ENCODE measurements at places on chromosomes 16 and 17. TPM values are rescaled to one million over a fixed set of nuclear protein-coding genes. Genes with fewer than 3 reads are reported as not detected.
A peak's percentile ranks its signal among the peaks of the same experiment; 100 is the strongest.

Gene ELMO3
- total RNA-seq = 1.0 TPM

GRCh38 chr16:66144641-66145040 is 221.8 kb upstream of the CDH5 start:
- DNase-seq = no peak

DNA sequence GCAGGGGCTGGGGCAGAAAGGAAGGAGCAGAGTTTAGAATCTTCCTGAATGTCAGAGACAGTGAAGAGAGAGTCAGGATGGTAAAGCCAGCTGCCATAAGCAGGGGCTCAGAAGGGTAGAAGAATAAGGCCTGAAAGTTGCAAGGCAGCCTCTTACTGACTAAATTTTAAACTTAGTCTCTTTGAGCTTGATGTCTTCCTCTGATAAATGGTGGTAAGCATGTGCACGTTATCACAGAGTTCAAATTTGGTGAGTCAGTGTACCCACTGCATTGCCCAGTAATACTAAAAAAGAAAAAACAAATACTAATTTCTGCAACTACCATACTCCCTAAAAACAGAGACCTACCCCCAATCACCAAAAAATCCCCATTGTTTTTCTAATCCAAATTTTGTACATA is 45.2 kb downstream of the SIAH1 start:
- no peak for DNase-seq

DNA sequence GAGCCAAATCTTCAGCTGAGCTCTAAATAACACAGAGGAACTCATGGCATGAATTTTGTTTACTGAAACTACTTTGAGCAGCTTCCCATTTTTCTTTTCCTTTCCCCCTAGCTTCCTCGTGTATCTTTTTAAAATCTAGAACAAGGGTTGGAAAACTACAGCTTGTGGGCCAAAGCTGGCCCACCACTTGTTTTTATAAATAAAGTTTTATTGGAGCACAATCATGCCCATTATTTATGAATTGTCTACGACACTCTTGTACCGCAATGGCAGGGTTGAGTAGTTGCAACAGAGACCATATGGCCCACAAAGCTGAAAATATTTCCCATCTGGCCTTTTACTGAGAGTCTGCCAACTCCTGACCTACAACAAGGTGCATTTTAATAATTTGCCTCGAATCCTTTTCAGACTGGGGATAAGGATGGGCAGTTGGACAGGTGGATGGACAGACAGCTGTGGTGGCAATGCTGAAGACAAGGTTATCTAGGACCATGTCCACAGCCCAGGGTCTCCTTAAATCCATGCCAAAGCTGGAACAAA is 87.7 kb downstream of the RMI2 start:
- DNase-seq = no peak

DNA sequence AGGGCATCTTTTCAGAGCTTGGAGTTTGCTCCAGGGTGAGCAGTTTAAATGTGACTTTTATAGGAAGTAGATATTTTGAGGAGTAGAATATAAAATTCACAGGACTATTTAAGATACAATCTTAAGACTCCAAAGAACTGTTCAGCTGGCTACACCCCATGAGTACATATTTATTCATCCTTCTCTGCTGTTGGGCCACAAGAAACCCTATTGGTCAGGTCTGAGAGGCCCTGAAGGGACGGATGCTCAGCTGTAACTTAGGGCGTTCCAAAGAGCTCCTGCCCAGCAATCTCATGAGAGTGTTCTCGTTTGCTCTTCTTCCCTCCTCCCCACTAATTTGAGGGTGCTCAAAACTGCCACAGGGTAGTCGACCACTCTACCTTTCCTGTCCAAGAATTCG is 7.3 kb downstream of the ST6GALNAC2 start:
- DNase-seq = no peak

- no peak for DNase-seq
These were observed 742 bp upstream of the SLC16A13 start for GRCh38 chr17:7034955-7035590.

DNA sequence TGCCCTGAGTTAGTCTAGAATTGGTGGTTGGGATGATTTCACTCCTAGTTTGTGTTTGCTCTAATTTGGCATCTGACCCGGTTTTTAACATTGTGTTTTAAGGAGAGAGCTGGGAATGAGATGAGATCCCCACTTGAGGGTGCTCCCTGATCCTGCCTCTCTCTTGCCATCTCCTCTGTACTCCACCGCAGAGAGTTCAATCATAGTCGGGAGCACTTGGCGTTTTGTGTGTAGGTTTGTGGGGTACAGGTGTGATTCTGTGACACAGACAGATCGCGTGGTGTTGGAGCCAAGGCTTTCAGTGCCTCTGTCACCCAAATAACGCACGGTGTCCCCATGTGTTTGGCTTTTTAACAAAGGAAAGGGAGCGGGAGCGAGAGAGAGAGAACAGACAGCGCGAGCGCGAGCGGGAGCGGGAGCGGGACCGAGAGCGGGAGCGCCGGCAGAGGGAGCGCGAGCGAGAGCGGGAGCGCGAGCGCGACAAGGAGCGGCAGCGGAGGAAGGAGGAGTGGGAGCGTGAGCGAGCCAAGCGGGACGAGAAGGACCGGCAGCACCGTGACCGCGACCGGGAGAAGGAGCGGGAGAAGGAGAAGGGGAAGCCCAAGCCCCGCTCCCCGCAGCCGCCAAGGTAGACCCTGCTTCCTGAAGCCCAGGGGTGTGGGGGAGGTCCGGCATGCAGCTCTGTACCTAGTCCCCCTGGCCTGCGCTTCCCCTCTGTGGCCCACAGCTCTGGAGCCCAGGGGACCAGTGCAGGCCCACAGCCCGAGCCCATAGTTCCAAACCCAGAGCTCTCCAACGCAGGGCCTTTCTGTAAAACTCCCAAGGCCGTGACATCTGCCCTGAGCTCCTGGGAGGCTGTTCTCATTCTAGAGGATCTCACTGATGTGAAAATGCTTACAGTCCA is 27.2 kb upstream of the IL17C start:
- DNase-seq = no peak

Gene SERPINF2
- total RNA-seq = 4.2 TPM

Gene CACNG1
- not detected for total RNA-seq

Gene RBFOX1
- 58.1 TPM for total RNA-seq

DNA sequence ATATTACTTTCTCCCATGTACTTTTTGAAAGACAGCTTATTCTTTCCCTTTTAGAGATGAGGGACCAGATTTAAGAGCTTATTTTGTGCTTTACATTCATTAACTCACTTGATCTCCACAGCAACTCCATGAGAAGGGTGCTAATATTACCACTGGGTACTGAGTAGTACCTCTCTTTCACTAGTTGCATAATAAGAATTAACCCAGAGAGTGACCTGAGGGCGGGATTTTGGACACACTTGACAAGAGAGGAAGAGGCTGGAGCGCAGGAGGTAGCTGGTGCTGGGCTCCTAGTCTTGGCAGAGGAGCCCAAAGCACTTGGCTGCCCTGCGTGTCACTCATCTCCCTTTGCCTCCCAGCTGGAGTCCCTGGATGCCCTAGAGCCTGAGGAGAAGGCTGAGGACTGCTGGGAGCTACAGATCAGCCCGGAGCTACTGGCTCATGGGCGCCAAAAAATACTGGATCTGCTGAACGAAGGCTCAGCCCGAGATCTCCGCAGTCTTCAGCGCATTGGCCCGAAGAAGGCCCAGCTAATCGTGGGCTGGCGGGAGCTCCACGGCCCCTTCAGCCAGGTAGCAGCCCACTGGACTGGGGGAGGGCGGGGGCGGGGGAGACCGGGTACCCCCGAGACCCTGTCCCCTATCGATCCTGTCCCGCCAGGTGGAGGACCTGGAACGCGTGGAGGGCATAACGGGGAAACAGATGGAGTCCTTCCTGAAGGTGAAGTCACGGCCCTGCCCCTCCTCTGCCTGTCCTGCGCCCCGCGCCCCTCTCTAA is 1.7 kb upstream of the MAZ start:
- DNase-seq = peak; percentile 55

Gene KREMEN2
- not detected for total RNA-seq

- DNase-seq = no peak
These were observed 2.4 kb downstream of the IL4R start for GRCh38 chr16:27316038-27316680.
